C1 segment of cervical spinal cord (tissue), 14 donors: ENCODE measurements at places on chromosomes 13 and 19.

- no peak for DNase-seq
Observed at GRCh38 chr19:15365264-15365663, 14.3 kb downstream of the AKAP8 start.

DNA sequence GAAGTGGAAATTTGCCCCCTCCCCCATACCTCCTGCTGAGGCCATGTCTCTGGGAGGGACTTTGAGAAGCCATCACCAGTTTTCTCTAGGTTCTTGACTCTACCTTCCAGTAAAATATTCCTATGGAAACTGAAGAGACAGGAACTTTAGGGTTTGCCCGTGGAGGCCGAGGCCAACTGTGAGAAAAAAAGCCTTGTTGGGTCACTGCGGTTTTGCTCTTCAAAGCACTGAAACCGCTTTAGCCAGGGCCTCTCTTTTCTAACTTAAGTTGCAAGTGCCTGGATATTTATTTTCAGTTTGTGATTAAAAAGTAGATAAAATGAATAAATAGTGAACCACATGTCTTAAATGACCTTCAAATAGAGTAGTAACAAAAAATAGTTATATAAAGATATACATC is 159.7 kb upstream of the TSC22D1 start:
- no peak for DNase-seq

GRCh38 chr13:110874508-110874960 is 40.3 kb downstream of the ANKRD10 start:
- peak; percentile 42 for DNase-seq

DNA sequence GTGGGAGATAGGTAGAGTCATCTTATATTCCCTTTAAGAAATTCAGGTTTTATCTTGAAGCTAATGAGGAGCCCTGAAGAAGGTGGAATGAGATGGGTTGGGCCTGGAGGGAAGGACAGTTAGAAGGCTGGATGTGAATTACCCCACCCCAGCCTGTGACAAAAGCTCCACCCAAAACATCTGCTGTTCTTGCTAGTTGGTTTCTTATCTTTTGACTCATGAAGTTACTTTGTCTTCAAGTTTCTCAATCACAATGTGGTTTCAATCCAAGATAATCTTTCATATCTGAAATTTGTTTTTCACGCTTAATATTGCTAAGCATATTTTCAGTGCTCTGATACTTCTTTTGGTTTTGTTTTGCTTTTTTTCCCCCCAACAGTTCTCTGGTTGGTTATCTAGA is 38.3 kb upstream of the HMGB1 start:
- DNase-seq, result no peak

- no peak for DNase-seq
Observed at GRCh38 chr13:84567848-84568247, 685.6 kb upstream of the SLITRK1 start.

DNA sequence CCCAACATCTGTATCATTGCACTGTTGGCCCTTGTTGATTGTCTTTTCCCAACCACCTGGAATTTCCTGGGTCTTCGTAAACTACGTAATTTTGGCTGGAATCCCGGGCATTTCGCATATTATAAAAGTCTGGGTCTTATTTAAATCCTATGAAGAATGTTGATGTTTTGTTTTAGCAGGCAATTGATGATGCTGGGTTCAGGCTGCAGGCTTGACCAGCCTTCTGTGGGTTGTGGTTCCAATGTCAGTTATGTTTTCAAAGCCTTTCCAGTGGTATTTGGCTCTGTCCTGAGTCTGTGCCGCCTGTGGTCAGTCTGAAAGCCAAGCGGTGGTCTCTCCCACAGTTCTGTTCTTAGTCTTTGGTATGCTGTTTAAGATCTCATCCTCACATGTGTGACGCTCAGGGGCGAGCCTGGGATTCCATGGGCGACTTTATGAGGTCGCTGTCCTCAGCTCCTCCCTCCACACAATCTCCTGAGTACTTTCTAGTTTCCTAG is 12.4 kb downstream of the SLC35E1 start:
- no peak for DNase-seq

- DNase-seq, result no peak
Observed at GRCh38 chr13:60047918-60048317, 115.8 kb downstream of the DIAPH3 start.

- DNase-seq, result no peak
Observed at GRCh38 chr13:44972956-44973581, 16.2 kb downstream of the NUFIP1 start.

GRCh38 chr13:30151388-30151787 is 156.0 kb downstream of the KATNAL1 start:
- no peak for DNase-seq

- no peak for DNase-seq
Observed at GRCh38 chr19:38556521-38557174, 61.1 kb downstream of the MAP4K1 start.

GRCh38 chr13:81283062-81283461 is 942.1 kb upstream of the SPRY2 start:
- DNase-seq, result no peak

DNA sequence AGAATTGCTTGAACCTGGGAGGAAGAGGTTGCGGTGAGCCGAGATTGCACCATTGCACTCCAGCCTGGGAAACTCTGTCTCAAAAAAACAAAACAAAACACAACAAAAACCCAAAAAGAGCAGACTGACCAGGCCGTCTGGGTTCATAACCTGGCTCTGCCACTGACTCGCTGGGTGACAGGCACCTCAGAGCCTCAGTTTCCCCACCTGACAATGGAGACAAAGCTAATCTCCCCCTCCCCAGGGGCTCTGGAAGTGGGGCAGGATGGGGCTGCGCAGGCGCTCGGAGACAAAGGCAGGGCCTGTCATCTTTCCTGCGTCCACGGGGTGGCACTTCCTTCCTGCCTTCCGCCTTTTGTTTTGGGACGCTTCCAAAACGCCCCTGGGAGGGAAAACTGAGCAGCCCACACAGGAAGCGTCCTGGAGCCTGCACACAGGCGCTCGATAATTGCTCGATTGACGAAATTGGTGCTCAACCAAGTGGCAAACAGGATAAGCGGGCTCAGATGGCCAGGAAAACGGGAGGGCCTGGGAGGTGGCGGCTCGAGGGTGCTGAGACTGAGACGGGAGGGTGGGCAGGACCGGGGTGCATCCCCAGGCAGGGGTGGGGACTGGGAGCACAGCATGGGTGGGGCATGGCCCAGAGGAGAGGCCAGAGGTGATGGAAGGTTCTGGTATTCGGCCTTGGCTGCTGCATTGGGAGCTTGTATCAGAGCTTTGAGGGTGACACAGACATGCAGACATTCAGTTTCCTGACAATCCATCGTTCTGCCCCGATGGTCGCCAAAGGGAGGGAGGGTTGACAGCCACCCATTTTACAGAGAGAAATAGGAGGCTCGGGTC is 17.8 kb downstream of the SPC24 start:
- DNase-seq, result peak; percentile 58

DNA sequence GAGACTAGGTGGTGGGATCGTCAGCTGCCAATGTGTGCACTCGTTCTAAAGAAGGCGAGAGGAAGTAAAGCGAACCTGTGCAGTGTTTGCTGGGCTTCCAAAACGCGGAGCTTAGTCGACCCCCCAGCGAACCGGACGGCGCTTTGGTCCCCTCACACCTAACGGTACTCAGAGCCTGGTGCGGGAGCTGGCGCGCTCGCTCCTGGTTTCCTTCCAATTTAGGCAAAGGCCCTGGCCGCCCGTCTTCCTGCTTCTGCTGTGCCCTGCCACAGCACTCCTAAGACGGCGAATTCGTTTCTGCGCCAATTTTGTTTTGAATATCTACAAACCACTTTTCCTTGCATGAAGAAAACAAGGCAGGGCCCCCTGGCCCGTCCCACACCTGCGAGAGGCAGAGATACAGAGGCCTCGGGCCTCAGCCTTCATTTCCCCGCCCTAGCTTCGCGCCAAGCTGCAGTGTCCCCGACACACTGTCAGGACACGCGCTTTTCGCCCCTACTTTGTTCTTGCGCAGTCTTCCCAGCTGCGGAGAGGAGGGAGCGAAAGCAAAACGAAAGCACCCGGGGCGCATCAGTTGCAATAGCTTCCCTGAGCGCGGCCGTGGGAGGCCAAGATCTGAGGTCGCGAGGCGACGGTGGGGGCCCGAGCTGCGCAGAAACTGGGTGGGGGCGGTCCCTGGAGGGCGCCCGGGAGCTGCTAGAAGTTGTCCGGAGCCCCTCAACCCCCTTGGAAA is 111.9 kb downstream of the KCNRG start:
- DNase-seq, result peak; percentile 14

- peak; percentile 19 for DNase-seq
Observed at GRCh38 chr19:55640043-55640576, 692 bp upstream of the ZNF580 start.

GRCh38 chr19:2714531-2715269 is 6.5 kb downstream of the DIRAS1 start:
- DNase-seq, result no peak

DNA sequence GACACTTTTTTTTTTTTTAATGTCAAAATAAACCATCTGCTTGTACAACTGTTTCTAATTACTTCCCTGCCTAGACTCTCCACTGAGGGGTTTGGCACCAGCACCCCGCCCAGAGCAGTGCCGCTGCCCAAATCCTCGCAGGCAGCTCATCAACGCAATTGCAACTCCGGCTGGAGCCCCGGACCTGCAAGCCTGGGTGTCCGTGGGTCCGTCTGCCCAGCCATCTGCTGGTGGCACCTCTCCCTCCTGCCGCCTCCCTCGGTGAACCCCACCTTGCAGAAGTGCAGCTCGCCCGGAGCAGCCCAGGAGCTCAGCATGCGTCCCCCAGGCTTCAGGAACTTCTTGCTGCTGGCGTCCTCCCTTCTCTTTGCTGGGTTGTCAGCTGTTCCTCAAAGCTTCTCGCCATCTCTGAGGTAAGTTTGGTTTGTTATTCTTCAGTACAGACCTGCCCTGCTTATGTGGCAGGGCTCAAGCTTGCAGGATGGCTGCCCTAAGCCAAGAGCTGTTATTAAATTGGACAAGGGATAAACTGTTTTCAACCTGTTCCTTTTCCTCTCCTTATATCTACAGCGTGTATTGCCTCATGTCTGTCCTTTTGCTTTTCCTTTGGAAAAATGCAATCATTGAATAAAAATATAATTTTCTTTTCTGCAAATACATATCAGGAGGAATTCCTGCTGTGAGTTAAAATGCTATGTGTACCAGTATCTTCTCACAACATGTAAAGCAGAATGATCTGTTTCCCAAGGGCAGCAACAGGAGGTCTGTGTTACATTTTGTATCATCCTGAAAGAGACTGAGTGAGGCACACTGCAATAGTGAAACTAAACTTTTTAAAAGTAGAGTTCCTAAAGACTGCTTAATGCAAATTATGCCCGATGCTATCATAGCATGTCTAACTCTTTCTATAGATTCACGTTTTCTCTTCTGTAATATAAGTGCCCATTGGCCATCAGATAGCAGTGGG is at the start of gene ITGBL1:
TSS of gene ITGBL1 (plus strand) at position 157 of the 967 bp plus-strand sequence. CDS start at position 316, 159 bp downstream.
- no peak for DNase-seq

GRCh38 chr19:38702278-38702677 is 42.0 kb downstream of the CAPN12 start:
- no peak for DNase-seq

GRCh38 chr13:58343076-58343475 is 711.5 kb downstream of the PCDH17 start:
- no peak for DNase-seq

- DNase-seq, result peak; percentile 34
Observed at GRCh38 chr19:11164879-11165406, 9.4 kb upstream of the SPC24 start.

DNA sequence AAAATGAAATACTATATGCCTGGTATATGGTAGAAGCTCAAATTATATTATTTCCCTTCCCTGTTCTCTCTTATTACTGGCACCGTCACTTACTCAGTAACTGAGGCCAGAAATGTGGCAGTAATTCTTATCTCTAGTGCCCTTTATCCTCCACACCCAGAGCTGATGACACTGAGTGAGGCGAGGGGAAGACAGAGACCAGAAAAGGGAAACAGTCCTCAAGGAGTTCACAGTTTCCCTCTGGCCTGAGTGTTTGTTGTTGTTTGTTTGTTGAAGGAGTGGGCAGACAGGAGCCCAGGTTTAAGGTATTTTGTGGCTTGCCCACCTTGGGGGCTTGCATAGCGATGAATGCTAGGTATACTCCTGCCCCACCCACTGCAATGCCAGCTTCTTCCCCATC is 101.5 kb upstream of the FNDC3A start:
- DNase-seq, result no peak

DNA sequence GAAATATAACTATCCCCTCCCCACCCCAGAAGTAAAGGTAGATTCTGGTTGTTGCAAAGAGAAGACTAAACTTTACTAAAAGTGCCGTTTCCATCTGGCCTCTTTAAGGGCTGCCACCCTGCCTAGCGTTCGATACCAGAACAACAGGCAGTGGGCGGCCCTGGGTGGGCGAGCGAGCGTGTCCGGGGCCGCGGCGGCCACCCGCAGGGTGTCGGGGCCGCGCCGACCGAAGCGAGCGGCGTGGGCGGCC is 2.6 kb downstream of the FGF9 start:
- DNase-seq, result no peak

GRCh38 chr19:33281296-33281926 is 20.9 kb downstream of the CEBPA start:
- DNase-seq, result no peak

- no peak for DNase-seq
Observed at GRCh38 chr13:47420020-47420419, 523.2 kb upstream of the HTR2A start.

DNA sequence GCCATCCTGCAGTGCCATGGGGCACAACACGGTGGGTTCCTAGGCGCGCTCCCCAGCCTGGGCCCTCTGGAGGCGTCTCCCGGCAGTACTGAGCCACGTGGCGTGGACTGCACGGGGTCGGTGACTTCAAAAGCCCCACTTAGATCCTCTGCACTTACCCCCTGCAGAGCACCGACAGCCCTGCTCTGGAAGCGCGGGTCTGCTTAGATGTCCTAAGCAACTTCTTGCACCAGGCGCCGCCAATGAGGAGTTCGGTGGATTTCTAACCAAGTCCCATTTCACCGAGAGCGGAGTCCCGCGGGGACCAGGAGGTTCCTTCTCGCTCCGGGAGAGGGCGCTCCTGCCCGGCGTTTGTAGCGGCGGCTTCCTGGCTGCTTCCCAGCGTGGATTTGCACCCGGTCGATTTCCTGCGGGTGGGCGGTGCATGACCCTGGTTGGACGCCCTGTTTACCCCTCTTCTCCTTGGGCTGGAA is 25.2 kb upstream of the ZNF845 start:
- peak; percentile 1 for DNase-seq

DNA sequence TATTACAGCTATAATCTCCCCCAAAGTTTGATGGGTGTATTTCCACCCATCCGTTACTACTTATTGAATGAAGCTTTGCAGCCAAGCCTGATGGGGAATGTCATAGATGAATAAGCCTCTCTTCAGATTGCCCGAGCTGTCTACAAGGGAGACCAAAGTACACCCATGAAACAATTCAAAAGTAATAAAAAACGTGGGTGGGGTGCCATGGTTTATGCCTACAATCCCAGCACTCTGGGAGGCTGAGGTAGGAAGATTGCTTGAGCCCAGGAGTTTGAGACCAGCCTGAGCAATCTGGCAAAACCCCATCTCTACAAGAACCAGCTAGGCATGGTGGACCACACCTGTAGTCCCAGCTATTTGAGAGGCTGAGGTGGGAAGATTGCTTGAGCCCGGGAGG is 419.2 kb downstream of the FGF9 start:
- no peak for DNase-seq

- peak; percentile 70 for DNase-seq
Observed at GRCh38 chr19:10027158-10027997, 14.1 kb downstream of the RDH8 start.

- no peak for DNase-seq
Observed at GRCh38 chr19:1468821-1469254, 10.2 kb downstream of the C19orf25 start.

- no peak for DNase-seq
Observed at GRCh38 chr19:49165111-49165750, 7.6 kb downstream of the TRPM4 start.

- no peak for DNase-seq
Observed at GRCh38 chr13:59623206-59623915, 540.4 kb downstream of the DIAPH3 start.

- no peak for DNase-seq
Observed at GRCh38 chr19:2355168-2356035, 4.7 kb upstream of the TMPRSS9 start.
